CD8-positive, alpha-beta memory T cell (primary cell): ENCODE measurements at places on chromosomes 1 and 21. TPM values are rescaled to one million over a fixed set of nuclear protein-coding genes. Genes with fewer than 3 reads are reported as not detected.

PRKAA2 gene
- total RNA-seq: not detected

- DNase-seq: no peak
Observed at GRCh38 chr1:213444224-213444623, 393.2 kb downstream of the RPS6KC1 start.

DNA sequence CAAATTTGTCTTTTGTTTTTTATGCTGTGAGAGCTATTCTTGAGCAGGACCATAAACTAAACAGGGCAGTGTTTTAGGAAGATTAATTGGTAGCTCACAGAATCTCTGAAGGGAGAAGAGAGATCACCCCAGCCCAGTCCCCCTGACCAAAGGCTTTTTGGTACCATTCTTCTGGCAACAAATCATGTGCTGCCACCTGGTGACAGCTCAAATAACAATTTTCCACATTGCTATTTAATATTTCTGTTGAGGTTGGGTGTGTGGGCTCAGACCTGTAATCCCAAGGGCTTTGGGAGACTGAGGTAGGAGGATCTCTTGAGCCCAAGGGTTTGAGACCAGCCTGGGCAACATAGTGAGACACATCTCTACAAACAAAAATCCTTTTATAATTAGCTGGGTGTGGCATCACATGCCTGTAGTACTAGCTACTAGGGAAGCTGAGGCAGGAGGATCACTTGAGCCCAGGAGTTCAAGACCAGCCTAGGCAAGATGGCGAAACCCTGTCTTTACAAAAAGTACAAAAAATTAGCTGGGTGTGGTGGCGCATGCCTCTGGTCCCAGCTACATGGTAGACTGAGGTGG, 2.2 kb upstream of the TESK2 start:
- peak; percentile 58 for DNase-seq

CD101 gene
- total RNA-seq: 0.66 TPM

NEXN gene
- total RNA-seq: 0.09 TPM

GRCh38 chr1:154474802-154475201, 27.2 kb upstream of the TDRD10 start:
- no peak for DNase-seq

GRCh38 chr21:46168238-46168637, 12.9 kb upstream of the FTCD start:
- DNase-seq: no peak

GUCA2B gene
- total RNA-seq: not detected

- DNase-seq: no peak
Observed at GRCh38 chr21:44907966-44908895, 12.5 kb downstream of the ITGB2 start.

C1QA gene
- total RNA-seq: 0.53 TPM
